Esophagus muscularis mucosa (tissue), 4 donors: ENCODE measurements at places on chromosomes 1 and 21. TPM values are rescaled to one million over a fixed set of nuclear protein-coding genes. Genes with fewer than 3 reads are reported as not detected.
A peak's percentile ranks its signal among the peaks of the same experiment; 100 is the strongest.

DAB1 gene
- 0.26 TPM for total RNA-seq

ZBTB18 gene
- 23.7 TPM for total RNA-seq

DNA sequence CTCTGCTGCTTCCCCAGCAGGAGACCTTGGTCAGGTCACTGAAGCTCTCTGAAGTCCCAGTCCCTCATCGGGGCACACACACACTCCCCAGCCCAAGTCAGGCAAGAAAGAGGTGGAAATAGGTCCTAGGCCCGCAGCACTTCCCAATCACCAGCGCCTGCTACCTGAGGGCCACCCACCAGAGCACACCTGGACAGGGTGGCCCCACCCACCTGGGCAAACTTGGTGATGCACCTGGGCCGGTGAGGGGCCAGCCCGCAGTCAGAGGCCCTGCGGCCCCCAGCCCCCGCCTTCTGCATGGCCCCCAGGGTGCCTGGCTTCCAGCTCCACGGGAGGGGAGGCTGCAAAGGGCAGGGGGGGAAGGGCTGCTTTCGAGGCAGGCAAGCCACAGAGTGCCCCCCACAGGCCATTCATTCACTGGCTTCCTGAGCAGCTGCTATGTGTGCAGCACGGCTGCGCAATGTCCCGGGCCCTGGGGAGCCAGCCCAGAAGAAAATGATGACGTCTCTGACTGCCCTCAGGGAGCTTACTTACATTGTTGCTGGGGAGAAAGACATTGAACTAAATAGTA is 4.7 kb downstream of the SH2D5 start:
- H3K27me3 ChIP-seq, result no peaks in the 10 kb centered on the region
- H3K4me3 ChIP-seq, result no peak overlapping the region
- no peaks in the 10 kb centered on the region for H3K36me3 ChIP-seq
- no peak for DNase-seq
- H3K27ac ChIP-seq, result no peak overlapping the region

GRCh38 chr21:32181457-32181856 is 97.4 kb downstream of the MIS18A start:
- no peaks in the 10 kb centered on the region for H3K27me3 ChIP-seq
- peak; percentile 50 for DNase-seq
- no peak overlapping the region for H3K4me3 ChIP-seq

DNA sequence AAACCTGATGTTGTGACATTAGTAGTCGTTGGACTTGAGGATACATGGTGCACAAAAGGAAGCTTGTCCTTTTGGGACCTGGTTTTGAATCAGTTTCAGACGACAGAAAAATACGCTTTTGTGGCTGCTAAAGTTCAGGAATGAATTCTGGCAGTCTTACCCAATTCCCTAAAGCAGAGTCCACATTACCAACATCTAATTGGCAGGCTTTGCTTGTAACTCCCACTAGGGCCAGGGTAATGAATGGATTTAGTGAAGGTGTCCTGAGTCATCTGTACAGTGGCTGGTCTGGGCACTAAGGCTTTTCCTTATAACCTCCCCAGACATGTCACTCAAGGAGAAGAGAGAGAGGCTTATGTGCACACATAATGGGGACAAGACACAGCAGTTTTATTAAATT is 66.2 kb upstream of the RNPC3 start:
- no peaks in the 10 kb centered on the region for H3K4me1 ChIP-seq
- H3K27me3 ChIP-seq, result no peaks in the 10 kb centered on the region
- H3K27ac ChIP-seq, result no peak overlapping the region
- H3K36me3 ChIP-seq, result no peaks in the 10 kb centered on the region
- H3K4me3 ChIP-seq, result no peak overlapping the region

GRCh38 chr1:40302475-40302874 is 14.6 kb downstream of the COL9A2 start:
- H3K27me3 ChIP-seq, result peaks cover 13% of the 10 kb centered on the region
- no peak for DNase-seq
- H3K4me3 ChIP-seq, result no peak overlapping the region

- H3K36me3 ChIP-seq, result no peaks in the 10 kb centered on the region
- H3K4me1 ChIP-seq, result no peaks in the 10 kb centered on the region
- no peak overlapping the region for H3K27ac ChIP-seq
- no peaks in the 10 kb centered on the region for H3K27me3 ChIP-seq
Measured at GRCh38 chr1:115807723-115808122, 33.2 kb downstream of the NHLH2 start.

DNA sequence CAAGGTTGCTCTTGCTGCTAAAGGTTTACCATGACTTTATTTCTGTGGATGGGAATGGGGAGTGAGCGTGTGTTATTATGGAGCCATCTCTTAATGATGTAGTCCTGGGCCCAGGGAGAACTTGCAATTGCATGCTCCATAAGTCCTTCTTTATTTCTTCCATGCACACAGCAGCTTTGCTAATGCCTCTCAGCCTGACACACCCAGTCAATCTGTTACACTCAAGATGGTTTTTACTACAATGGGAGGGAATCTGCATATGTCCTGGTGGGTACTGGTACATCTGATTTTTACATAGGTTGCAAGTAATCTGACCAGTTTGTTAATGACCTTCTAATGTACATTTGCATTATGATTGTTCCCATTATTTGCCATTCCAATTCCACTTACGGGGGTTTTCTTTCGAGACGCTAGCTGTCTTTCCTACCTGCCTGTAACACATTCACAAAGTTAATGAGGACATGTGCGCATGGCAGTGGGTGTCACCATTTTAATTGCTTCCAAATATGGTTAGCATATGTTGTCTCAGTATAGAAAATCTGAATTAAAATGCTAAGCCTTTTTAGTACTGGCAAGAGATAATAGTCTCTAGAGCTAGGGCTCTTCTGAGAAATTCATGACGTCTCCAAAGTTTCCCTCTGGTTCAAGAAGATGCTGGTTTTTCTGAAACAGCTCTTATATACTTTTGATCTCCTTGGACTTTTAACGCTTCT is 188.2 kb downstream of the GRIK1 start:
- H3K4me3 ChIP-seq, result no peak overlapping the region
- no peak overlapping the region for H3K27ac ChIP-seq
- no peak for DNase-seq
- no peaks in the 10 kb centered on the region for H3K36me3 ChIP-seq
- no peaks in the 10 kb centered on the region for H3K27me3 ChIP-seq
- no peaks in the 10 kb centered on the region for H3K4me1 ChIP-seq

DNA sequence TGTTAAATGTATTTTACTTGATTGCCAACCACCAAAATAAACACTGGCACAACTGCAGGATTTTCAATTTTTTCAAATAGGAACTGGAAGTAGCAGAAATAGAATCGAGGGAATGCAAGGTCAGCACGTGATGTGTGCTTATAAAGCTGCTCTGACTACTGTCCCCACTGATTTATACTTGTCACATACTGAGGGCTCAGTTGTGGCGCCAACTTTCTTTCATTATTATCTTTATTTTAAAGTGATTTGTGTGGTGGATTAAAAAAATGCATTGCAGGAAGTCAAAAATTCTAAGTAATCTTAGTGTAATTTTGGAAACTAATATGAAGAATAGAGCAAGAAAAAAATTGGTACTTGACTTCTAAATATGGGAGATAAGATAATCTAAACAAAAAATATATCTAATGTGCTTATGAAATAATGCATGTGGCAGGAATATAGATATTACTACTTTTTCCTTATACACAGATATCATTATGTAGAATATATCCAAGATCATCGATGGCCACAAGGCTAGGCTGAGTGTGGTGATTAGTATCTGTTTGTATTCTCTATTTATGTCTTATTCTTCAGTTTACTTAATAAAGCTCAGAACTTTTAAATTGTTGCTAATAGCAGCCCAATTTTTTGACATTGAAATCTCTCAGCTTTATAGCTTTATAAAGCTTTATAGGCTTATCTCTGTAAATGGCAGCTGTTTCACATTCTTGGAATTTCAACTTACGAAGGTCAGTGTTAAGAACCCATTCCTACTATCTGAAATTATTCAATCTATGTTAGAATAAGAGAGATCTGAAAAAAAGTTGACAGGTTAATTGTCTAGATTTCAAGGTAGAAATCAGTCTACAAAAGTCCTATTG is 404.5 kb upstream of the ADAMTS5 start:
- no peaks in the 10 kb centered on the region for H3K36me3 ChIP-seq
- no peaks in the 10 kb centered on the region for H3K4me1 ChIP-seq
- DNase-seq, result no peak
- H3K27ac ChIP-seq, result no peak overlapping the region
- no peaks in the 10 kb centered on the region for H3K27me3 ChIP-seq

- H3K27me3 ChIP-seq, result no peaks in the 10 kb centered on the region
- H3K27ac ChIP-seq, result no peak overlapping the region
Measured at GRCh38 chr1:116835161-116835560, 74.6 kb upstream of the PTGFRN start.

DNA sequence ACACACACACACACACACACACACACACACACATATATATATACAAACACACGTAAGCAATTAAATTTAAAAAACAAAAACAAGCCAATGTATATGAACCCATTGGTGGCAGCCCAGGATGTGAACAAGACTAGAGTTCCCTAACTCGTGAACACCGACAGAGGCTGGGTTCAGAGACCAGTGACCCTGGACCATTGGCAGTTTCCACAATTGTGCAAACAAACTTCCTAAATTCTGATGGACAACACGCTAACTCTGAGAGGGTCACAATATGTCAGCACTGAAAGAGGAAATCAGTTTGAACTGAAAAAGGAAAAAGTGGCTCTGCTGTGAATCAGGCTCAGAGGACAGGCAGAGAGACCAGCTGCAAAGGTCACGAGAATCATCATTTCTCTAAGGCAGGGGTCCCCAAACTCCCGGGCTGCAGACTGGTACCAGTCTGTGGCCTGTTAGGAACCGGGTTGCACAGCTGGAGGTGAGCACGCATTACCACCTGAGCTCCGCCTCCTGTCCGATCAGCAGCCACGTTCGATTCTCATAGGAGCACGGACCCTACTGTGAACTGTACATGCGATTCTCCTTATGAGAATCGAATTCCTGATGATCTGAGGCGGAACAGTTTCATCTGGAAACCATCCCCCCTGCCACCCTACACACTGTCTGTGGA is 50.5 kb upstream of the ERO1B start:
- no peak overlapping the region for H3K27ac ChIP-seq
- H3K27me3 ChIP-seq, result no peaks in the 10 kb centered on the region
- no peaks in the 10 kb centered on the region for H3K4me1 ChIP-seq
- H3K4me3 ChIP-seq, result no peak overlapping the region
- no peak for DNase-seq
- no peaks in the 10 kb centered on the region for H3K36me3 ChIP-seq

GRCh38 chr1:240126821-240127220 is 35.1 kb downstream of the FMN2 start:
- no peaks in the 10 kb centered on the region for H3K4me1 ChIP-seq
- no peak overlapping the region for H3K27ac ChIP-seq
- no peaks in the 10 kb centered on the region for H3K27me3 ChIP-seq
- no peaks in the 10 kb centered on the region for H3K36me3 ChIP-seq
- H3K4me3 ChIP-seq, result no peak overlapping the region
